AG04450 (cell line): ENCODE measurements at places on chromosomes 2 and 18. TPM values are rescaled to one million over a fixed set of nuclear protein-coding genes. Genes with fewer than 3 reads are reported as not detected.

DNA sequence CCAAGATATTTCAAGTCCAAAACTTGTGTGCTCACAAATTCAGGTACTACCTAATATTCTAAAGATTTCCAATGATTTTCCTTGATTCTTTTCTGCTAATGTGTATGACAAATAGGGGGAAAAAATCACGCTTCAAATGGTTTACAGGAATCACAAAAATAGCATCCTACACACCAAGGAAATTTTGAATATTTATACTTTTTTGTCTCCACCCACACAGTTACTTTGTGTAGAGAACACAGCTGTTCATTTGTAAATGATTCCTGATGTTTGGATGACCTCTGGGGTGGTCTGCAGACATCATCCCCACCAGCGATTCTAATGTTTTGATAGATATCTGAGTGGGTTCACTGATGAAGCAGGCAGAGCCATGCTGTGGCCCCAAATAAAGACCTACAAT is 260.6 kb upstream of the NCKAP5 start:
- no peak for DNase-seq

GRCh38 chr2:192775011-192775410 is 580.3 kb upstream of the TMEFF2 start:
- DNase-seq: no peak

DNA sequence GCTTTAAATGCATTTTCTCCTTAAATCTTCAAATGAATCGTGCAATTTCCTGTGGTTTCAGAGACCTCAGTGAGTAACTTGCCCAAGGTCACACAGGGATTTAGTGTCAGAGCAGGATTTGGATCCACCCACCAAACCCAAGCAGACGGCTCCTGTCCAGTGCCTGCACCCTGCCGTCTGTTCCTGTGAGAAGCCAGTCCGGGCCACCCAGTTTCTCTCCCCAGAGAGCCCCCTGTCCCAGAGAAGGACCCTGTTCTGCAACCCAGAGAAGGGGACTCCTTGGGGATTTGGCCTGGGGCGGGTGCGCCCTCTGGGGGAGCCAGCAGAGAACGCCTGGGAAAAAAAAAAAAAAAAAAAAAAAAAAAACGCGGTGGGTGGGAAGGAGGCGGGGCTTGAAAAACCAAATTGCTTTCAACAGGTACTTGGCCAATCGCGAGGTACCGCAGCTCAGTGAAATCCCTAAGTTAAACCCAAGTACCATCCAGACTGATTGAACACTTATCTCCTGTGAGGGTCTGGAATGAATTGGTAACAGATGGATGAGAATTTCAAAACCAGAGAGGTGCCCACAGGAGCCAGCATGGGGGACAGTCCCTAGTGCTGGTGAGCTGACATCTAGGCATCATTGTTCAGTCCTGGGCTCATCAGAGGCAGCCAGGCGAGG is 30.9 kb upstream of the REEP1 start:
- no peak for DNase-seq

GRCh38 chr18:68299906-68300305 is 415.0 kb downstream of the TMX3 start:
- no peak for DNase-seq

GRCh38 chr2:24565537-24565936 is 74.5 kb downstream of the NCOA1 start:
- DNase-seq: no peak

GRCh38 chr18:47280121-47280520 is 28.7 kb upstream of the SKOR2 start:
- DNase-seq: no peak

LOXHD1 gene
- polyA plus RNA-seq: not detected in 2 replicates

SLC16A14 gene
- polyA plus RNA-seq: 2.1 and 2.7 TPM in 2 replicates

SGPP2 gene
- polyA plus RNA-seq: not detected in 2 replicates
